ENCODE measurements at places on chromosomes 5 and 9.

DNA sequence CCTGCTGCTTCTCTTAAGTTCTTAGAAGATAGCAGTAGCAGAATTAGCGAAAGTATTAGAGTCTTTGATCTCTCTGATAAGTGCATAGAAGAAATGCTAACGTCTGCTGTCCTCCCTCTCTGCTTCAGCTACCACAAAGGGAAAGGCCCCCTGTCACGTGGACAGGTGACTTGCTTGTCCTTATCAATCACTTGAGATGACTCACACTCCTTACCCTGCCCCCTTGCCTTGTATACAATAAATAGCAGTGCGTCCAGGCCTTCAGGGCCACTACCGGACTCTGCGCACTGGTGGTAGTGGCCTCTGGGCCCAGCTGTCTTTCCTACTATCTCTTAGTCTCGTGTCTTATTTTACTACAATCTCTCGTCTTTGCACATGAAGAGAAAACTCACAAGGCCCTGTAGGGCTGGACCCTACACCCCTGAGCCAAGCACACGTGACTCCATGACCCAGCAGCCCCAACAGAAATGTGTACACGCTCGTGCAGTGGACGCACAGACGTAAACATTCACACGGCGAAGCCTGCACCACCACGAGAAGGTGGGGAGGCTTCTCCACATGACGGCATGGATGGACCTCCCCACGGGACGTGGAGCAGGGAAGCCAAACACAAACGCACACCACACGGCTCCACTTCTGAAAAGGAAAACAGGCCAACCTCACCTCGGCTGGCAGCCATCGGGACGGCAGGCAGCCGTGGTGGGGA is 38.3 kb downstream of the PNPLA7 start:
- DNase-seq, result no peak

- DNase-seq, result no peak
Observed at GRCh38 chr5:146815411-146815810, 63.1 kb downstream of the PPP2R2B start.

GRCh38 chr5:97601651-97602050 is 418.6 kb upstream of the RIOK2 start:
- no peak for DNase-seq

GRCh38 chr9:134223591-134224122 is 59.3 kb upstream of the RNU6ATAC start:
- no peak for DNase-seq

- DNase-seq, result no peak
Observed at GRCh38 chr5:137566780-137567179, 67.7 kb upstream of the SPOCK1 start.

DNA sequence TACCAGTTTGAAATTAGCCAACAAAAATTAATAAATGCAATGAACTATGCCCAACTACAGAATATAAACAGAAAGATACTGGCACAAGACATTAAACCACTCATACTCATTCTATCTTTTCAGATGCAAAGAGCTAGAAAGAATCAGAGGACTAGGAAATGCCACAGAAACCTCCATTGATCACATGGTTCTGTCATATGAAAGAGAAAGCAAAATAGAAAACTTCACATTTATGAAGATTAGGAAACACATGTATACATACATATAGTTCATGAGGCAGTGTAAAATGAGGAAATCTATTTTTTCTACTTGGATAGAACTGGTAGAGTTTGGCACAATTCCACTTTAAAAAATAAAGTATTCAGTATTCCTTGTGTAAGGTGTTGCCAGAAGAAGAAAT is 275.1 kb upstream of the PTGER4 start:
- DNase-seq, result no peak

DNA sequence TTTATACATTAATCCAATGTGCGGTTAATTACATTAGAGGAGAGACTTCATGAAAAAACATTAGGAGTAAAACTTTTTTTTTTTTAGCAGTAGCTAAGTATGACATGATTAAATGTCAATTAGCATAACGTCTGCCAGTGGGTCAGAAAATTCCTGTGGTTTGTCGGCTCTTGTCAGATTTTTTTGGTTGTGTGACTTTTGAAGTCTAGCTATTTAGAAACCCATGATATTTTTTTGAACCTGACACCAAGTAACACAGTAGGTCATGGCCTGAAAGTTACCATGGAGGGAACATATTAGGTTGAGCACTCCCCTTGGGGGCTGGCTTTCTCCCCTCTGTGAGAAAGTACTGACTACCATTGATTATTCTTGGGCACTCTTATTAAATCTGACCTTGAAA is 84.8 kb upstream of the ALDH1A1 start:
- DNase-seq, result no peak

DNA sequence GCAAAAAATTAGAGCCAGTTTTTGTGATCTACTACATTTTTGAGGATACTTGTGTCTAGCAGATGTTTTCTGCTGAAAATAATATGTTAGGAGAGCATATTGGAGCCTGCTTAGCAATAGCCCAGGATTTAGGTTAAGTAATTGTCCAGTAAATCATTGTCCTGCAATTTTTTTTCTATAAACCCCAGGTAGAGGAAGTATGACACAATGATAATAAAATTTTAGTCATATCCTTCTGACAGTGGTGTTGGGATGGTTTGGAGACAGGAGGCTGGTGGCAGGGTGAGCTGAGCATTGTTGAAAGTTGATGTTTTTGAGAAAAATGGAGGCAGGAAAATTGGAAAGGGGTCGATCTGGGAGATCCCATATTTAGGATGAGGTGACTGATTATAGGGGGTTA is 3.5 kb downstream of the SNCAIP start:
- DNase-seq, result no peak

DNA sequence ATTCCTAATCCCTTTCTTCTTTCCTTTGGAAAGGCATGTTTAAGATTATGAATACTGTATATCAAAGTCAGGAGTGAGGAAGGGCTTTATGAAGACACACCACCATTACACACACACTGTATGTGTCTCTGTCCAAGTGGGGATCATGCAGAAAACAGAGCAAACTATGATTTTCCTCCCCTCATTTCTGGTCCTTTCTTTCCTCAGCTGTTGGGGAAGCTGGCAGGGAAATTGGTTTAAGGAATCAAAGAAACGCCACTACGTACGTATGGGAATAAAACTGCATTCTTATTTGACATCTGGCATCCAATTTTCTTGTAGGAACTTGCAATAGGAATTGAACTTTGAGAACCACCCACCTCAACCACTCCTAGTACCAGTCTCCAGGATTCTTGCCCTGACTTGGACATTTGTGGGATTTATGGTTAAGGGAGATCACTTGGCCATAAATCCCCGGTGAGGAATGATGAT is 125.8 kb downstream of the PDE4D start:
- DNase-seq, result no peak

- DNase-seq, result no peak
Observed at GRCh38 chr9:18314316-18314715, 159.6 kb upstream of the ADAMTSL1 start.

DNA sequence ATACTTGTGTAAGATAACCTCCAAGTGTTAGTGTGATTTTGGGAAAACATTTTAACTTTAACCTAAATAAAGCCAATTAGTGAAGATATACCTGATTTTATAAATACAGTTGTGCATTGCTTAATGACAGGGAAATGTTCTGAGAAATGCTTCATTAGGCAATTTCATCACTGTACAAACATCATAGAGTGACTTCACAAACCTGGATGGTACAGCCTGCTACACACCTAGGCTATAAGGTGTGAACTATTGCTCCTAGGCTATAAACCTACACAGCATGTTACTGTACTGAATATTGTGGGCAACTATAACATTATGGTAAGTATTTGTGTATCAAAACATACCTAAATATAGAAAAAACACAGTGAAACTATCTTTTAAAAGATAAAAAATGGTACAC is 166.8 kb upstream of the TARS1 start:
- no peak for DNase-seq

DNA sequence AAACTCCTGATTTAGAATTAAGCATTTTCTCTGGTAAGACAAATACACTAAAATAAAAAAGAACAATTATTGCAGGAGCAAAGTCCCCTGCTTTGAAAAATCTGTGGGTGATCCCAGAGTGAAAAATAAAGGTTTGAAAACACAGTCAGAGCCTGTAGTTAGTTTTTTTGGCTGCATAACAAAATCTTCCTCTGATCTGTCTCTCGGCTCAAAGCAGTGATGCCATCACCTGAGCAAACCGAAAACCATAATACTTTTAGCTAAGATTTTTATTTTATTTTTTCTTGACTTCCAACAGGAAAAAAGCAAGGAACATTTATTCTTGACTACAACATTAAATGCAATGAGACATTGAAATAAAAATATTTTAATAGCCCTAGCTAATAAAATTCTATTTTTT is 1.2 kb downstream of the CDH18 start:
- DNase-seq, result no peak

DNA sequence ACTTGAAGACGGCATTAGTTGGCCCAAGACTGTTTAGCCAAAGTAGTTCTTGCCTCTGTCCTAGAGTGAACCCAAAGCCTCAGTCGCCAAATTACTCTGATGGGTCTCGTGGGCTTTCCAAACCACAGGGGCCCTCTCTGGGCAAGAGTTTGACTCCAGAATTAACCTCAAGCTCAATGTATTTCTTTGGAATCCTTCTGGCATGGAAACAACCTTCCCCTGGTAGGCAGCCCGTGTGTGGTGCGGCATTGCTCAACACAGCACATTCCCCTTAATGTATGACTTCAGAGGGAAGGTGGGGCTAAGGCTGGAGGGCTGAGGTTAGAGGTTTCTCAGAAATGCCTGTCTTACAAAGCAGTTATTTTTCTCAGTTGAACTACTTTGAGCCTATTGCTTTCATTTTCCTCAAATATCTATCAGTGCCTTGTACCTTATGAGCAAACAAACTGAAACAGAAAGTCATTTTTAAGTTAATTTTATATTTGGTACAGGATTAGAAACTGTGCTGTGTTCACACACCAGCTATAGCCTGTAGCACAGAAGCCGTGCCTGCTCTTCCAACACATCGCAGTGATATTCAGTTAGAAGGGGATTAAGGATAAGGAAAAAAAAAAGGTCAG is 123.9 kb upstream of the HAPLN1 start:
- DNase-seq, result no peak

DNA sequence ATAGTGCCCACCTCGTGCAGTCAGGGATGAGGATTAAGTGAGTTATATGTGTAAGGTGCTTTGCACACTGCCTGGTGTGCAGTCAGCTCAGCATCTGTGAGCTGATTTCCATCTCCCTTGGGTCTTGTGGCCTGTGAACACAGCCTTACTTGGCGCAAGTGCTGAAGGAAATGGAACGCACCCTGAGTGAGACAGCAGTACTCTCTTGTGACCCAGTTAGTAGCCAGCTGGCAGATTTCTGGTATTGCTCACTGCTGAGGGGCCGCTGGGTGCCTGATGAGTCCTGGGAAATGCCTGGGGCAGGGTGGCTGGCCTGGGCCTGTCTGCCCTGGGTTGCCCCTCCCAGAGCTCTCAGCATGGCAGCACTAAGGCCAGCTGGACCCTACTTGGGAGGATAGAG is 90.9 kb upstream of the BOD1 start:
- no peak for DNase-seq

GRCh38 chr5:33237471-33237870 is 203.3 kb upstream of the TARS1 start:
- DNase-seq, result no peak

- DNase-seq, result no peak
Observed at GRCh38 chr9:123314617-123315016, 41.4 kb upstream of the CRB2 start.

DNA sequence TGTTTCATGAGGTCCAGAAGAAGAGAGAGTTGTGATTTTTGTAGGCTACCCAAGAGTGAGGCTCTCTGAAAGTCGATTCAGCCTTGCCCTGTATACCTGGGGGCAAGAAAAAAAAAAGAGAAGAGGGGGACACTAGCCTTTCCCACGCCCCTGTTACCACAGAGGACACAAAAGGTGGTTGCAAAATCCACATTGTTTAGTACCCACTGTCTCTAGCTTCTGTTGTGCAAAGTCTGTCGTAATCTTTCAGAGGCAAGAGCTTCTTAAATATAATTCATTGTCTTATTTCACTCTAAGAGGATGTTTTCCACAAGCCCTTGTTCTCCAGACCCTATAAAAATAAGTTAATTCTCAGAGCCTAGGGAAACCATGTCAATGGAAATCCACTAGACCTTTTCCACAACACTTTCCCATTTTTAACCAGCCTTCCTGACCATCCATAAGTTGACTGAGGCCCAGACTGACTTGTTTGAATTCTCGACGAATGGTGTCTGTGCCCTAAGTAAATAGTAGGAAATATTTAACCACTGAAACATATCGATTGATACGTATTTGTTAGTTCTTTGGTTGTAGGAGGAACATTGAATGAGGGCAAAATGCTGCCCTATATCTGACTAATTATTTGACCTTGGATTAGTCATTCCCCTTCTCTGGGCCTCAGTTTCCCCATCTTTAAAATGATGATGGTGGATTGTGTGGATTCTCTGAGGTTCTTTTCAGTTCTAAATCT is 182.7 kb downstream of the PAPPA start:
- no peak for DNase-seq

- no peak for DNase-seq
Observed at GRCh38 chr5:175561085-175561484, 82.7 kb downstream of the SFXN1 start.

- DNase-seq, result no peak
Observed at GRCh38 chr9:650362-650761, 191.1 kb upstream of the DMRT1 start.

DNA sequence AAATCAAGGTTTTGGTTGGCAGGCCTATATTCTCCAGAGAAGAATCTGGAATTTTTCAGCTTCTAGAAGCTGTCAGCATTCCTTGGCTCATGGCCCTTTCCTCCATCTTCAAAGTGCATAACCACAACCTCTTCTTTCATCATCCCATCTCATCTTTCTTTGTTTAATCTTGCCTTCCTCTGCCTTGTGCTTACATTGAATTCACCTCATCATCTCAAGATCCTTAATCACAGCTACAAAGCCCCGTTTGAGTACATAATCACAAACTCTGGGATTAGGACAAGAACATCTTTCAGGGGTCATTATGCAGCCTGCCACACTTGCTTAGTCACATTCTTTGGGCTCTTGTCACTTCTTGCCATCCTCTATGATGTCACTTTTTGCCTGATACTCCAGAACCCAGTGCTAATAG is 130.3 kb downstream of the FOXD1 start:
- no peak for DNase-seq

- DNase-seq, result no peak
Observed at GRCh38 chr9:130198501-130199179, 26.4 kb downstream of the NCS1 start.

- DNase-seq, result no peak
Observed at GRCh38 chr5:173785866-173786265, 102.3 kb upstream of the CPEB4 start.

DNA sequence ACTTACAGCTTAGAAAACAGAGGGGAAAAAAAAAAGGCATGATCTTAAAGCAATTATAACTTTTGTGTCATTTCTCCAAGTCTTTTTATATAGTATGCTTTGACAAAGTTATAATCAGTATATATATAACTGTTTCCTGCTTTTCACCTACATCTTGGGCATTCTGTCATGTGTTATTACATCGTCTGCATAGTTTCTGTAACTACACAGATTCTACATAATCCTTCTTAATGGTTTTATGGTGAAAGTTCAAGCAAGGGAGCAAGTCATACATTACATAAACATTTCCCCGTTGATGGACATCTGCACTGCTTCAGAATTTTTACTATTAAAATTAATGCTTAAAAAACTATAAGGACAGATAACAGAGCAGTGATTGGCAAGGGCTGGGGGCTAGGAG is 12.1 kb downstream of the FEM1C start:
- no peak for DNase-seq

All from stimulated activated CD4-positive, alpha-beta T cell treated with anti-CD3 and anti-CD28 coated beads, TNF-alpha, amount 100 ng/mL, for 4 hours (primary cell).